ENCODE measurements at places on chromosomes 16 and 17. TPM values are rescaled to one million over a fixed set of nuclear protein-coding genes. Genes with fewer than 3 reads are reported as not detected.

The ARHGDIA gene
- 22.9 TPM for total RNA-seq

The DRC3 gene
- 2.0 TPM for total RNA-seq

The ADAD2 gene
- not detected for total RNA-seq

The TMEM98 gene
- total RNA-seq, result 35.6 TPM

The CACNG3 gene
- total RNA-seq, result 2.5 TPM

The TUBB3 gene
- total RNA-seq, result 2,684 TPM

The TERB1 gene
- total RNA-seq, result 0.31 TPM

The HBQ1 gene
- total RNA-seq, result 5.3 TPM

All from occipital lobe (tissue), 3 donors.